NCI-H1694 treated with DMSO at 0.1 percent for 48 hours (cell line): ENCODE measurements at places on chromosomes 1 and 21.

DNA sequence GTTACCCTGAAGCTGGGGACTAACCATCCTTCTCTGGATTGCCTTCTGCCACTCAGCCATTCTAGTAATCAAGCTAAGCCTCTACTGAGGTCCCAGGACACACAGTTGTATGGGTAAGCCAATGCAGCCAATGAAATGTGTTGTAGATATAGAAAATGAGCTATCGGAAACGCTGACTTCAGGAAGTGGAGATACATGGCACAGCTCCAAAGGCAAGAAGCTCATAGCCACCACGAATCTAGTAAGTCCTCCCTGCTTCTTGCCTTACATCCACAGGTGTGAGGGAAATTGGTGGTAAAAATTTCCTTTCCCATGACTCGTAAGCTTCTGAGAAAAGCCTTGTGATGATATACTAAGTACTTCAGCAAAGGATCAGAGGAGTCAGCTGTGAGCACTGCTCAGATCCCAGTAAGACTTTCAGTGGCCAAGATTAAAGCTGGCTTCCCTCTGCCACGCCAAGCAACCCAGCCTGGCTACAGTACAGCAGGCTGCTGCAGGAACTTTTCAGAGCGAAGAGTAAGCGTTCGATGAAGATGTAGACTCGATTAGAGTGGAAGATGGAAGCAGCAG is 117.7 kb downstream of the SIM2 start:
- DNase-seq, result no peak

- DNase-seq, result no peak
Observed at GRCh38 chr1:10267921-10268320, 57.6 kb downstream of the KIF1B start.

DNA sequence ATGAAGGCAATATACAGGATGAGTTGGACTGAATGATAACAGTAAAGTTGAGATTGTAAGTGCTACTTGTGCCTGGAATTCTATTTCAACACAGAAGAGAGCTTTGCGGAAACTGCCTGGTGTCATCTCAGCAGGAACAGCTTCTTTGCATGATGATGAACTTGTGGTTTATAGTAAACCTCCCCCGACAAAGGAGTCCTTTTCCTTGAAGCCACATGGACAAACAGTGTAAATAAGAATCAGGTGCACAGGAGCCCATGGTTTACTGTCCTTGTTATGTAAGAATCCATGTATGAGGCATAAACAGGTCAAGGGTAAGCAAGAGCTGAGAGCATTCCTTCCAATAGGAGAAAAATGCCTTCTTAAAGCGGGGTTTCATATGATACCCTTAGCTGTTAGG is 66.2 kb downstream of the PCNX2 start:
- DNase-seq, result no peak

DNA sequence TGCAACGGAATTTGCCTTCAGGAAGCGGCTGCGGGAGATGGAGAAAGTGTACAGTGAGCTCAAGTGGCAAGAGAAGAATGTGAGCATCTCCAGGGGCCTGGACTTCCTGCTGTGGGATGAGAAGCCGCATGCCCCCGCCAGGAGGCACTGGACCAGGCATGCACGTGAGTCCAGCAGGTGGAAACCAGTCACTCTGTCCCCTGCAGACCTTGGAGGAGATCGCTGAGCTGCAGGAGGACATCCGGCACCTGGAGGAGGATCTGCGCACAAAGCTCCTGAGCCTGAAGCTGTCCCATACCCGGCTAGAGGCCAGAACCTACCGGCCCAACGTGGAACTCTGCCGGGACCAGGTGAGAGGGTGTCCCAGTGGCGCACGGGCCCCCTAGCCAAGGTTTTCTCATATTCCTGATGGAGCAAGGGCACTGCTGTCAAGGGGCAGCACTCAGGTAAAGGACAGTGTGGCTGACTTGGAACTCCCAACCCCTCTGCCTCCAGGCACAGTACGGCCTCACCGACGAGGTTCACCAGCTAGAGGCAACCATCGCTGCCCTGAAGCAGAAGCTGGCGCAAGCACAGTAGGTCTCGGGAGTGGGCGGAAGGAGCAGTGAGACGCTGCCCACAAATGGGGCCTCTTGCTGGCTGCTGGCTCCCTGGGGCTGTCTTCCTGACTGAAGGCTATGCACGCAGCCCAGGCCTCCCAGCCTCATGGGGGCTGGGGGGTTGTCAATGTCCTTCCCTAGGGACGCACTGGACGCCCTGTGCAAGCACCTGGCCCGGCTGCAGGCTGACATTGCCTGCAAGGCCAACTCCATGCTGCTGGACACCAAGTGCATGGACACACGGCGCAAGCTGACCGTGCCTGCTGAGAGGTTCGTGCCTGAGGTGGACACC is 1.2 kb upstream of the ADPRS start:
- no peak for DNase-seq

DNA sequence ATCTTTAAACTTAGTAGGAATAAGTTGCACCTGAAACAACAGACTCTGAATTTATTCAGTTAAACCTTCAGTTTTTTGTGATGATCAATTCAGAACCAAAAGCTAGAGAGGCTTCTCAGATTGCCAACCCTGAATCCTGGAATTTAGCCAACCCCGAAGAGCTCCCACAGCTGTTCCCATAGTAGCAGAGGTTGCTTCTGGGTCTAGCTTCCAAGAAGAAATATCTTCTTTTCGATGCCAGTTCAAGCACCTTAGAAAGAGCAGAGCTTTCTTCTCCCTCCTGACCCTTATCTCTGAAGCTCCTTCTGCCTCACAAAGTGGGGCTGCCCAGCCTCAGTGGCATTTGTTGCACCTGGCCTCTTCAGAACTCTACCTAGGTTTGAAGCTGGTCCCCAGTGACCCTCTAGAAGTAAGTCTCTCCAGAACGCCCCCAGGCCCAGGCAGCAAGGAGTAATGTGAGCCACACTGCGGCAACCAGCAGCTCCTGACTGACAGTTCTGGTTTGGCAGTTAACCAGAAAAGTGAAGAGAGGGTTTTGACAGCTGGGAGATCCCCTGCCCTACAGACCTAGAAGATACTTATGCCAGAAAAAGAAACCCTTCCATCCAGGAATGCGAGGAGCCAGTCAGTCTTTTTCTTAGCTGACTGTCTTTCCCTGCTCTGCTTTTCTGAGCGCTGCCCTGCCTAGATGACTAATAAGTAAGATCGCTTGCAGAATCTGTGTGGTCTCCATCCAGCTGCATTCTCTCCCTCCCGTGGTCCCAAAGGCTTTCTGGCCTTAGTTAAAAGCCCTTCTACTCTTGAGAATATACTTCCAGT is 165.9 kb downstream of the ADGRL4 start:
- no peak for DNase-seq

- DNase-seq, result no peak
Observed at GRCh38 chr1:43450251-43450941, 3.3 kb downstream of the HYI start.

DNA sequence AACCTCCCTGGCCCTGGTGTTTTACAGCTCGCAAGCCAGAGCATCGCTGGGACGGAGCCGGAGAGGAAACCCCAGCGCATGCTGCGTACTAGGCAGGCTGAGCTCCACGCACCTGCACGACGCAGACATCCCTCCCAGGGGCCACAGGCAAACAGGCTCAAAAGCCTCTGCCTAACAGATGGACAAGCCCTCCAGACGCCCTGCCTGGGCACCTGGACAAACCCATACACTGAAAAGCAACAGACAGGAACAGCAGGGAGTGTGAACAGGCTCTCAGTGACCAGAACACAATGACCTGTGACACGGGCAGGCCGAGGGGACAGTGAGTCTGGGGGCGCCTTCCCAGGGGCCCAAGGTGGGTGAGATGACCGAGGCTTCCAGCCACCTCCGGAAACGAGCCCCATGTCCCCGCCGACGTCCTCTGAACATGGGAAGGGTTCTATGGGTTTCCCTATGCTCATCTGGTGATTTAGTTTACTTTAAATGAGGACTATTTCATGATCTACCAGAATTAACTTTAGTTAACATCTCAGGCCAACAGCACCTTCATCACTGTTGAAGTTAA is 40.3 kb downstream of the NPHP4 start:
- DNase-seq, result no peak

DNA sequence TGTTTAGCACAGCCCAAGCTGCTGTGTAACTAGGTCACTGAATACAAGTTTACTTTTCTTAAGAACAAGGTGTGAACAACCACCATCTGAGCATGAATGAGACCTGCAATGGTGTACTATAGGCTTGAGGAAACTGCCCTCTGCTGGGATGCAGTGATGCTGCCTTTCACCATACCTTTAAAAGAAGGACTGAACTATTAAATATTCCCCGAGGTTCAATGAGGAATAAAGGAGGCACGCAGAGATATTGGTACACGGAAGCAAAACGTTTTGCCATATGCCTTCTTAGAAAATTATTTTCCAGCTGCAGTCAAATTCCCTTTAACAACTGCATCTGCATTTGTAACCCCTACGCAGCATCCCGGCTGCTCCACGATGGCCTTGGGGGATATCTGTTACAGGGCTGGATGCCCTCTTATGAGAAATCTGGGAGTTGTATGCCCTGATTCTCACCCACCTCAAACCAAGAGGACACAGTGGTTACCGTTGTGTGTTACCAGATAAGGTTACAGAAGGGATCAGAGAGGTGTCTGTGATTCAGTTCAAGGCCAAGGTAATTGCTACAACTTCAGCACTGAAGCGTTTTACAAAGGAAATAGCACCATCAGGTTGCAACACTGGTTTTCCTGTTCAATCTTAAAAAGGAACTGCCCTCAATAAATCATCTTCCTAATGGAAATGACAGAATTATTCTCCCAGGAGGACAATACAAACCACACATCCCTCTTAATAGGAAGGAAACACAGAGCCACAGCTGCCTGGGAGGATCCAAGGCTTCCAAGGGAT is 470.5 kb downstream of the LTN1 start:
- DNase-seq, result no peak

DNA sequence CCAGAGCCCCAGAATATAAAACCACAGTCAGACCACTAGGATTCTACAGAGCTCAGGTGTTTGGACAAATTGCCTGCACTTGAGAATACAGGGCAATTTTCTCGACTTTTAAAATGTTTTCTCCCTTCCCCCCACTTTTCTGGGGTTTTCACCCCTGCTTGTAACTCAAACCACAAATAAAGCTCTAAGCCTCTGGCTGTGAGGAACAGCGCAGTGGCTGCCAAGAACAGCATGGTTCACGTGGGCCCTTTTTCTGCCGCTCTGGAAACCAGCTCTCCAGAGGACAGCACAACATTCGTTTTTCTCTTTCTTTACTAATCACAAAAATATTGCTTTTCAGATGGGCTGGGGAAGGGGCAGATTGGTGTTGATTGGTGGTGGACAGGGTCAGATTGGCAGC is 102.2 kb upstream of the JUN start:
- no peak for DNase-seq

DNA sequence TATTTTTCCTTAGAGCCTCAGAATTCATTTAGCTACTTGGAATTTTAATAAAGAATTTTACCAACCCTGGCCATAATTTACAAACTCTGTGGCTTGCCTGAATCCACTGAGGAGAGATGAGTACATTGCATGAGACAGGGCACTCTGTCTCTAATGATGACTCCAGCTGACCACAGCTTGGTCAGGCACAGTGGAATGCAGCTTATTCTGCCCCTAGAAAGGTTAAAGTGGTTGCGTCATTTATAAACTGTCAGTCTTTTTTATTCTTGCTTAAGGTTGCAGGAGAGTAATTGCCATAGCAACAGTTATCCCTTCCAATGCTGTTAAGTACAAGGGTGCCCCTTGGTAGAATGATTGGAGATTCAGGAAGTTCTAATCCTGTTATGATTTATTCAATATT is 28.3 kb downstream of the PDE4B start:
- no peak for DNase-seq

DNA sequence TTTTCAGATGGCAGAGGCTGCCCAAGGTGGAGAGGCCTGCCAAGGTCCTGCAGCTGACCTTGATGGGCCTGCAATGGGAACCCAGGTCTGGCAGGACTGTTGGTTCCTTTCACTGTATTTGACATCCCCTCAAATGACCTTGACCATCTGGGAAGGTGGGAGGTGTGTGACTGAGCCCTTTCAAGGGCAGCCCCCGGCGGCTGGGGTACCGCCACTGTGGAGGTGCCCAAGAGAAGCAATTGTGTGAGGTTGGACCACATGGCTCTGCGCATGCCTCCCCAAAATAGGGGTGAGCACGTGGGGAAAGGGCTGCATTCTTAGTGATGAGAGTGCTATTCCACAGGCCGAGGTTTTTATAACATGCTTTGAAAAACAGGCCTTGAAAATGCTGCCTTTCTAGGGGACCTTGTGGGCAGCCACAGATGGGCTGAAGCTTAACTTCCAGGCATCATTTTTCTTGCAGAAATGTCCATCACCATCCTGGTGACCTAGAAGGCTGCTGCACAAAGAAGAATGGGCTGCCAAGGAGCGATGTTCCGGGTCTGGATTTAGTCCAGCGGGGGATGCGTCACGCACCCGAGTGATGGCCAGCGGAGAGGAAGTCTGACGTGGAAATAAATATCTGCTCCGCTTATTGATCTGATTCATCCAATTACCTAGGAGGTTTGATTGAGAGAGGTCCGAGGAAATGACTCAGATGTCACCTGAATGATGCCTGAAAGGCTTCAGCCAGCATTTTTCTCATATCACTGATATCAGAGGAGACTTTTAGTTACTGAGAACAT is 16.5 kb upstream of the UTS2 start:
- DNase-seq, result no peak

GRCh38 chr1:170126696-170127095 is 19.1 kb upstream of the NTMT2 start:
- DNase-seq, result no peak
